ENCODE measurements at places on chromosomes 2 and 18. TPM values are rescaled to one million over a fixed set of nuclear protein-coding genes. Genes with fewer than 3 reads are reported as not detected.
A peak's percentile ranks its signal among the peaks of the same experiment; 100 is the strongest.

GRCh38 chr2:204177251-204177976 lies 240.9 kb downstream of the ICOS start:
- no peak for DNase-seq

GRCh38 chr2:54387059-54387991 lies 68.8 kb upstream of the SPTBN1 start:
- DNase-seq = peak; percentile 39

GALNT14 gene
- polyA plus RNA-seq = 1.1 TPM

DNA sequence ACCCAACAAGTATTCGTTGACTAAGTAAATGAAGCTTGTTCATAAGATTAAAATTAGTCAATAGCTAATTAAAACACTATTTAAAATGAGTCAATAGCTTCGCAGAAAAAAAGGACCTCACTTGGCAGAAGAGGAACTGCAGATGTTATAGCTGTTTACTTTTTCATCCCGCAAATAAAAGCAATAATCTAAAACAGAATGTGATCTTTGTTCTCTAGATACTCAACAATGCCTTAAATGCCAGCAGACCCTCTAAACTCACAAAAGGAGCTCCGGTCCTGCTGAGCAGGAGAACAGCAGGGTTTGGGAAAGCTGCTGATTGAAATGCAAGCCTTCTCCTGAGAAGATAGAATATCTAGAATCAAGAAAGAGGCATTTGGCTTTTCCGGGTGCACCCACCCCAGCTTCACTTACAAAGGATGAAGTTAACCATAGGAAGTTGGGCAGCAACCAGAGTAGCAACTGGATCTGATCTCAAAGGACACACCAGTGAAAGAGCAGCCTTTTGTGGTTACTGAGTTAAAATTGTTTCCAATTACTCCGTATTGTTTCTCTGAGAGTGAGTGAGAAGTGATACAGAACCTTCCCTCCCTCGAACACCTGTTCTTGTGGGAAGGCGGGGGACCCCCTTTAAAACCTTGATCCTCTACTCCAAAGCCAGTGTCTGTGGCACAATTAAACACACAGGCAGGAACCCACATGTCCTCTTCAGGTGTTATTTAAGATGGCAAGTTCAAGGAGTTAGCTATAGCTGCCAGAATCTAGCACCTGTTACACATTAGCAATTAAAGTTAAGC lies 6.8 kb downstream of the CCBE1 start:
- no peak for DNase-seq

GRCh38 chr2:232485348-232485756 lies 2.3 kb downstream of the ECEL1 start:
- no peak for DNase-seq

DNA sequence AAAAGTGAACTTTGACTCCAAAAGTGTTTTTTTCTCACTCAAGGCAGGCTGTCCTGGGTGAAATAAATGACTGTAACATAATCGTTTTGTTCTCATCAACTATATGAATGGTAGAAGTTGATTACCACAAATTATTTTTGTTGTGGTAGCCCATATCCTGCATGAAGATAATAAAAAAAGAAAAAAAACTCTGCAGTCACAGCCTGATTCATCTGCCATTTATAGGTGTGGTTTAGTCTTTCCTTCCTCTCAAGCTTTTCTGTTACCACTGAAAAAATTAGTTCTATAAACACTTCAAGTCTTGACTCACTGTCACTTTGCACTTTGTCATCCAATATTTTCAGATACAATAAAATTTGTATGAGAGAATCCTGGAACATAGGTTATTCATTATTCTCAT lies 522.0 kb downstream of the PLCL1 start:
- no peak for DNase-seq

DNA sequence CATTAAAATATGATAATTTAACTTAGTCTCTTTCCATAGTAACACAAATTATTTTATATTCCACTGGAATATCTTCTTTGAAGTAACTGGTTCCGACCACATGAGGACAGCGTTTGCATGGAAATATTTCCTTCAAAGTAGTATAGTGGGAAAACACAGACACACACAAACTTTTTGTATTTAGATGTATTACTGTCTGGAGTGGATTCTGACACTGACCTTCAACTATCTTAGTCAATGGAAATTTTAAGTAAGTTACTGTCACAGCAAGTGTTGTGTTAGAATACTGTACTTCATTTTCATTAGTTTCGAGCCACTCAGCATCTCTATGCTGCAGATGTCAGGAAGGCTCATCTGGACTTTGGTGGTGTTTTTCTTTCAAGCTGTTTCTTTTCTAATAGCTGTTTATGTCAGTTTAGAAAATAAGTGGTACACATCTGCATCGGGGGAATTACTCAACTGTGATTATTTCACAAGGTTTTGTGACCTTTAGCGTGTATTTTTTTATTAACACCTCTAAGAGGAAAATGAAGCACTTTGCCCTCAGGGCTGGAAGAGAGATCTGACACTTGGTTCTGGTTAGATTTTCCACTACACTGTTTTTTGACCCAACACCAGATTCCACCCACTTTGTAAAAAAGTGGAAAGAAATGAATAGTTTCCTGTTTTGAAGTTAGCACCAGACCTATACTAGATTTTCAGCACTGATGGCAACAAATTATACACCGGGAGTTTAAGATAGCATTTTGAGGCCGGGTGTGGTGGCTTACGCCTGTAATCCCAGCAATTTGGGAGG lies 18.9 kb upstream of the THOC1 start:
- no peak for DNase-seq

- no peak for DNase-seq
These were observed 52.7 kb downstream of the CMPK2 start for GRCh38 chr2:6812857-6813530.

CABYR gene
- polyA plus RNA-seq = 1.3 TPM

DNA sequence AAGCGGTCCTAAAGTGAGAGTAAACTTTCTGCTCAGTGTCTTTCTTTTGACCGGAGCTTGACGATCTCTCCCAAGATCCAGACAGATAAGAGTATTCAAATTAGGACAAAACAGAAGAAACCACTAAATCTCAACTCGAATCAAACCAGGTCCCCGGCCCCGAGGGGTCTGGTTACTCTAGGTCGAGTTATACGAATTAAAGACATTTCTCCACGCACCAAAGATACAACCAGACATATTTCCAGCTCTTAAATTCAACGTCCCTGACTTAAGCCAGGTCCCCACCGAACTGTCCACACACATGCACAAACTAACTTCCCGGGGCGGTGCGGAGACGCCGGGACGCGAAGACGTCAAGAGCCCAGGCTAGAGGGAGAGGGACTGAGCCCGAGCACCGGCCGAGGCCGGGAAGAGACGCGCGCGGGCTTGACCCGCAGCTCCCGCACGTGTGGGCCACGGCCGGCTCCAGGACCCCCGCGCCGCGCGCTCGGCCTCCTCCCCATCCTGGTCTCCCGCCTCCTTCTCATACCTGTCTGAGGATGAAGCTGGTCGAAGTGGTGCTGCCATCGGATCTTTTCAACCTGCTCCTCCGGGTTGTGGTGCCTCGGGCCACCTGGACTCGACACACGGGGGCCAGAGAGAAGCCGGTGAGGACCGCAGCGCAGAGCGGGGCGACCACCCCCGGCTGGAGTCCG lies 896 bp downstream of the CACNB4 start:
- peak; percentile 13 for DNase-seq

FSIP2 gene
- 0.52 TPM for polyA plus RNA-seq

- DNase-seq = no peak
These were observed 505.7 kb downstream of the CMPK2 start for GRCh38 chr2:6359964-6360363.

- no peak for DNase-seq
These were observed 109.1 kb upstream of the CRIM1 start for GRCh38 chr2:36246320-36246990.

DNA sequence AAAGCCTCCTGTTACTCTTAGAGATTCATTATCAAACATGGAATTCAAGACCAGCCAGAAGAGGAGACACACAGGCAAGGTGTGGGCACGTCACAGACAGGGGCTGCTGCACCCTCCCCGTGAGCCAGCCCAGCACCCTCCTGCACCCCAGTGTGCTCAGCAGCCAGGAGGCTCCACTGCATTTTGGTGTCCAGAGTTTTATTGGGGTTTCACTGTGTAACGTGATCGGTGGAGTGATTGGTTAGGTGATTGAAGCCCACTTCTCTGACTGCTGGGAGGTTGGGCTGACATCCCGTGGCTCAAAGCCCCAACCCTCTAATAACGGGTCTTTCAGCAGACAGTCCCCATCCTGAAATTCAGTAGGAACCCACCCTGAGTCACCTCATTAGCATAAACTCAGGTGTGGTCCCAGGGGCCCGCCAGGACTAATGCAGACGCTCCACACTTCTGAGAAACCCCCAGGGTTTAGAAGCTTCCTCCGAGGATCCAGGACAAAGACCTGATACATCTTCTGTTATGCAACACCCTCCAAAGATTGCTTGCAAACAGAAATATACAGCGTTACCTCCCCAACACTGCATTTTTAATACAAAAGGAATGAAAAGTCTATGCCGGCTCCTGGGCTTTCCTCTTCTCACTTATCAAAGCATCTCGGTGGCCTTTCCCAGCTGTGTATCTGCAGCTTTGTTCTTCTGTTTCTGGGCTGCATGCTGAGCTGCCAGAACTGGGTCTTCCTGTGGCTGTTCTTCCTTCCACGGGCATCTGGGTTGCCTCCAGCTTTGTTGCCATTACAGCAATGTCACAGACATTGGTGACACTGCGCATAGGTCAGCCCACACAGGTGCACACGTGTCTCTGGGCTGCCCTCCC lies 43.7 kb upstream of the SNED1 start:
- no peak for DNase-seq
